Hematopoietic multipotent progenitor cell treated with erythropoietin and hydrocortisone succinate and interleukin-3 and kit ligand, for 8 days (in vitro differentiated cells): ENCODE measurements at places on chromosomes 5 and 9.

DNA sequence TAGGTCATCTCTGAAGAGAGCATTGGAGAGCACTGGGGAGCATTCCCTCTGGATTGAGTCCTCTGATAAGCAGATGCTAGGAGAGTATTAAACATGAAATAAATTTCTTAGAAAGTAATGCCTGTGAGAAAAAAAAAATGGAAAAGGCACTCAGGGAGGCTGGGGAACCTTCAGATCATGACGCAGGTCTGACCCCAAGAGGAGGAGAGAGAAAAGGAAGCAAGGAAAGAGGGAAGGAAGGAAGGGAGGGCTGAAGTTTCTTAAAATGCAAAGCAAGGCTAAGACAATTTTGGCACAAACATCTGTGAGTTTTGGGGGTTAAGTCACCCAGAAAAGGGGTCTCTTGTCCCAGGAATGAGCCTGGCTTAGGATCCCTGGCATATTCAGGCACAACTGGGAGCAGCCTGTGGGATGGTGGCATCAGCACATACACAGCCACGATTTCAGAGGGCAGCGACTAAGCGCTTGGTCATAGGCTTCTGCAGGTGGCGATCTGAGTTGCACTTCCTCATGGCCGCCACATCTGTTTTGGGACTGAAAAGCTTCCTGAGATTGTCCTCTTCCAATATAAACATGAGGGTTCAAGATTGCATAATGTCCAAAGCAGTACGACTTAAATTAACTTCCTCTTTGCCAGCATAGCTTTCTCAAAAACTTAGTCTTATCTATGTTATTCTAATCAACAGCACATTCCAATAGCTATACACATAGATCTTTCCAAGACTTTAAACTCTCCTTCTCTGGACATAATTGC lies 692.7 kb downstream of the DNAH5 start:
- DNase-seq = no peak

DNA sequence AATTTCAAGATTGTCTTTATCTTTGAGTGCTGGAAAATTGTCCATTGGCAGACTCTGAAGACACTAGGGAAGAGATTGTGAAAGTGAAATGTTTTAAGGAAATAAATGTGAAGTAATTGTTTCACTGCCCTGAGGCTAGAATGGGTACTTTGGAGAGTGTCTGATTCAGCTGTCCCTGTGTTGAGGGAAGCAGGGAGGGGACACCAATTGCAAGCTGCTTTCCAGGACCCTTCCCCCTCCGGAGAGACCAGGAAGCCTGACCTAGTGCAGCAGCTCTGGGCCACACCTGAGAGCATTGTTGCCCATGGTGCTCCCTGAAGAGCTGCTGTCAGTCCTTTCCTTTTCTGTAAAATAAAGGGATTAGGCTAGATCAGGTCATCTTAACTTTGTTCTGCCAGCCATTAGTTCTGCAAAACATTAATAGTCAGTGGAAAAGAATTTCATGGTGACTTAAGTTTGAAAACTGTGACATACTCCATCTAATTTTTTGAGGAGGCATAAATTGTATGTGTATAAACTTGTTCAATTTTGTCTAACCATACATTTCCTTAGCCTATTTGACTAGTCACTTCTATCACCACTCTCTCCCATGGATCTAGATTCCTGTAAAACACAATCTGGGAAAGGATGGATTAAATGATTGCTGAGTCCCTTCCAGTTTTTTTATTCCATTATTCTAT lies 18.8 kb downstream of the MAP1B start:
- DNase-seq = no peak

DNA sequence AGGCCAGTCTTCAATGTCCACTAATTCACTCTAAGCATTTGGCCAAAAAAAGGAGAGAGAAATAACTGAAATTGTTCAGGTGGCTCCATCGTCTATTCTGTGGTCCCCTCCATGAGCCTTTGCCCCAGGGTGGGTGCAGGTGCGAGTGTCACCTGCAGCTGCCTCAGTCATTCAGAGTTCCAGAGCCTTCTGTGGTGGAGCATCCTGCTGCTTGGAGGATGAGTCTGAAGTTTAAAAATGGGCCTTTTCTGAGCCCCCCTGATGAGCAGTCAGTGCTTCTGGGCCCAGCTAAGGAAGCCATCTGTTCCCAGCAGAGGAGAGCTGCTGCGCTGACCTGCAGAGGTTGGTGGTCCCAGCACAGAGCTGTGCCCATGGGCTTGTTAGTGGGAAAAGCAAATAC lies 48.2 kb downstream of the NDST1 start:
- DNase-seq = no peak

DNA sequence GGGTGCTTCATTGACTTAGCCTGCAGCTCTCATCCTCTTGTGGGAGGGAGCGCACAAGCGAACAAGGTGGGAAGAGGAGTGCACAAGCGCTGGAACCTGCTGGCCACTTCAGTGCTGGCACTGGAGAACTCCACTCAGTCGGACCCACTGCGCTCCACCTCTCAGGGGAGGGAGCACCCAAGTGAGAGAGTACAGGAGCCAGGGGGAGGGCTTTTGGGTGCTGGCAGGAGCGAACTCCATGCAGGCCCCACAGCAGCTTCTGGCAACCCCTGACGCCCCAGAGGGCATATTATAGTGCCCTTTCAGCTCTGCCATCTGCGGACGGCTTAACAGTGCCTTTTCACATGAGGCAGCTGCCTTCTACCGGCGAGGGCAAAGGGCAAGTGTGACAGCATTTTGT lies 774.2 kb upstream of the COX7C start:
- no peak for DNase-seq

DNA sequence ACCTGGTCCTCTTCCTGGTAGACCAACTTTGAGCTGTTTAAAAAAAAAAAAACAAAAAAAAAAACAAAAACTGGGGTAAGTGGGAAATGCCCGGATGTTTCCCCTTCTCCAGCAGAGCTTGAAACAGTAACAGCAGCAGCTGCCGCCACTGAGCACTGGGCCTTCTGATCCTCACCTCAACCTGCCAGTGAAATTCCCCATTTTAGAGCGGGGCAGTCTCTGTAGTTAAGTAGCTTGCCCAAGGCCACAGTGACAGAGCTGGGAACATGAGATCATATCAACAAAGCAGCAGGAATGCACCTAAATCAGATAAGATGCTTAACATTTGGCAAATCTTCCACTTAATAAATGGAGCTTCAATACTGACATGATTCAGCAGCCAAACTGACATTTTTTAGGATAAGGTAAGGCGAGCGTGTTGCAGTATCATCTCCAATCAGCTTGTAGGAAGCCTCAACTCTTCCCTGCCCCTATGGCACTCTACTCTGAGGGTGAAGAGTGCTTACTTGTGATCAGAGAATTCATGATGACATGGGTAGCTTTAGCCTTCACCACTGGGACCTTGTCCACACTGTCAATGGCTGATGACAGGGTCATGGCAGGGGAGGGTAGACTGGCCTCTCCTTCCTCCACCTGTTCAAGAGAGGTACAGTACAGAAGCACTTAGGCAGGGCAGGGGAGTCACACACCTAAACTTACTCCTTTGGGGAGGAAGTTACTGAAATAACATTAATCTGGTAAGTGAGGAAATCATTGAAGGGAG lies 9.3 kb downstream of the KIAA1191 start:
- no peak for DNase-seq

DNA sequence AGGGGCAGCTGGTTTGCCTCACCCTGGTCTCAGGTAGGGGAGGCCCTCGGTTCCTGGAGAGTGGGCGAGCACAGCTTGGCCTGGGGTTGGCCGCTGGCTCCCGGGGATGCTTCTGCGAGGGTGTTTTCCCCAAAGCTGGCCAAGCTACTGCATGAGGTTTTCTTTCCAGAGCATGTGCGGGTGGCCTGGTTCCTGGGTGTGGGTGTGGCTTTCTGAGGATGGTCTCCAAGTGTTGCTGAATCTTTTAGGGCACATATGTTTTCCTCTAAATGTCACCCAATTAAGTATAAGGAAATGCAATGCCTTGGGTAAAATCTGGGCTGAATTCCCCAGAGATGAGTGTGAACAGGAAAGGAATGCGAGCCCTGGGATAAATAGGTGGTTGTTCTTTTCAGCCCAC lies 115.8 kb upstream of the ICE1 start:
- no peak for DNase-seq

- DNase-seq = no peak
These were observed 59.9 kb downstream of the SERINC5 start for GRCh38 chr5:80195837-80196400.

- DNase-seq = no peak
These were observed 596 bp downstream of the IRF1 start for GRCh38 chr5:132489871-132490483.

DNA sequence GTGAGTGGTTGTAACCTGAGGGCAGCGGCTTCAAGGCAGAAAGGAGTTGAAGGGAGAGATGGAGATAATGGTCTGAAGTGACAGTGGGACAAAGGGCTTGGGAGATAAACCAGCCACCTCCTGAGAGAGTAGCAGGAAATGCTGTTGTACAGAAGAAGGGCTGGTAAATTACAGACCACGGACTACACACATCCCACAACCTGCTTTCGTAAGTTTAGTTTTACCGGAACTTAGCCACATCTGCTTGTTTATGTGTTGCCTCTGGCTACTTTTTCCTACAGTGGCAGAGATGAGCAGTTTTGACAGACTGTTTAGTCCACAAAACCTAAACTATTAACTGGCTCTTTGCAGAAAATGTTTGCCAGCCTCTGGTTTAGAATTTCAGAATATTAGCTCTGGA lies 269.5 kb downstream of the ARHGEF28 start:
- no peak for DNase-seq
